ENCODE measurements at places on chromosomes 4 and X.

- no peak for DNase-seq
Measured at GRCh38 chrX:2474280-2474962, 26.4 kb downstream of the DHRSX start.

- DNase-seq, result no peak
Measured at GRCh38 chr4:165380805-165381204, 2.0 kb downstream of the CPE start.

DNA sequence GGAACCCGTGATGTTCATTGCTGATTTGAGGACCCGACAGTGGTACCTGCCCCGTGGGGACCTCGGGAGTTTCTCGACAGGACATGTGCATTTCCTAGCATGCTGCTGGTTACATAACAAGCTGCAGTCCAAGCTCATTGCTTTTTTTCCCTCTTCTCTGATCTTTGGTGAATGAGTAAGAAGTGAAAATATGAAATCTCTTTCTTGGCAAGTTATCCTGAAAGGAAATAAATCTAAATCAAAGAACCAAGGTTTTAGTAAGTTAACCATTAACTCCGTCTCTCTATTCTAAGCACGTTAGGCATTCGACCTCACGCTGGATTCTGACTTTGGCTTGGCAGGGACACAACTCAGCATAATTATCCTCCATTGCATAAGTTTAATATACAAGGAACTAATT lies 86.6 kb downstream of the STK32B start:
- DNase-seq, result no peak

- DNase-seq, result no peak
Measured at GRCh38 chrX:70049406-70049805, 332 bp downstream of the AWAT2 start.

DNA sequence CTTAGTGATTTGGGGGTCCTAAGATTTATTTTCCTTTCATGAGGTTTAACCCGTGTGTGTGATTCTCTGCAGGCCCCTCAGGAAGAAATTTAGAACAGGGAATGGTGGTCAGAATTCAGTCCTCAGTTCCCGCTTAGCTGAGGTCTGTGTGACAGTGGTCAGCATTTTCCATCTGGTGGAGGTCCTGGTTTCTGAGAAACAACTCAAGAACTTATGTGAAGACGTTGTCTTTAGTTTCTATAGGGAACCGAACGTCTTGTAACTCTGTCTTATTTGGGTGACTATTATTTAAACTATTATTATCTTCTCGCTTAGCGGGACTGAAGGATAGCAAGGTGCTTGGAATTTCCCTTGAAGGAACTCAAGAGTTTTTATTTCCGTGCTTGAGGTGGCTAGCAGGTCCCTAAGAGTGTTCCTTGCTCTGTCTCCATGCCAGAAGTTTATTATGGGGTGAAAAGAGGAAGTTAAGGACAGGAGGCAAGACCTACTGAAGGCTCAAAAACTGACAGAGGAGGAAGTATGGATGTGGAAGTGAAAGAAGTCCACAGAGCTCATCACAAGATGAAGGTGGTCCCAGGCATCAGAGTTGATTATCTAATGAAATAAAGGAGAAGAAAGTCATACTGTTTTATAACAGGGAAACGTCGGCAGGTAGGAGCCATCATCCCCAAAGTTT lies 9.4 kb downstream of the MGST2 start:
- DNase-seq, result no peak

- no peak for DNase-seq
Measured at GRCh38 chr4:40789771-40790170, 40.0 kb downstream of the NSUN7 start.

GRCh38 chrX:118855681-118856310 lies 32.2 kb downstream of the ZCCHC12 start:
- no peak for DNase-seq

- DNase-seq, result no peak
Measured at GRCh38 chr4:11602606-11603340, 174.1 kb upstream of the HS3ST1 start.

GRCh38 chrX:121598356-121598755 lies 550.9 kb downstream of the GLUD2 start:
- no peak for DNase-seq

- DNase-seq, result no peak
Measured at GRCh38 chrX:6071731-6072130, 156.9 kb downstream of the NLGN4X start.

- no peak for DNase-seq
Measured at GRCh38 chr4:150253965-150254630, 175.9 kb downstream of the DCLK2 start.

GRCh38 chr4:149914119-149915115 lies 98.8 kb upstream of the IQCM start:
- DNase-seq, result no peak

DNA sequence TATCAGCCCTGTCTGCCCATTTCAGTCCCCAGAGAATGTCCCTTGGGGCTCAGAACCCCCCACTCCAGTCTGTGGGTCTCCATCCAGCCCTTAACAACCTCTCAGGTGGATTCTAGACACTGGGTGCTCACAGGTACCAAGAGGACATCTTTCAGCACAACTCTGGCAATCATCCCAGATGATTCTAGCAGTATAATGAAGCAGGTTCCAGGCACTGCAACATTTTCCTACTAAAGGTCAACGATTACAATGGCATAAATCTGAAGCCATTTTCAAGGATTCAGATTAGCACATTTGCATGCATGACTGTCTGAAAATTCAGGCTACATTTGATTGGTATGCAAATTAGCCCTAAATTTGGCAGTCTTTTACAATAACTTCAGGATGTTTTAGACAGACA lies 10.0 kb downstream of the SLC2A9 start:
- no peak for DNase-seq

DNA sequence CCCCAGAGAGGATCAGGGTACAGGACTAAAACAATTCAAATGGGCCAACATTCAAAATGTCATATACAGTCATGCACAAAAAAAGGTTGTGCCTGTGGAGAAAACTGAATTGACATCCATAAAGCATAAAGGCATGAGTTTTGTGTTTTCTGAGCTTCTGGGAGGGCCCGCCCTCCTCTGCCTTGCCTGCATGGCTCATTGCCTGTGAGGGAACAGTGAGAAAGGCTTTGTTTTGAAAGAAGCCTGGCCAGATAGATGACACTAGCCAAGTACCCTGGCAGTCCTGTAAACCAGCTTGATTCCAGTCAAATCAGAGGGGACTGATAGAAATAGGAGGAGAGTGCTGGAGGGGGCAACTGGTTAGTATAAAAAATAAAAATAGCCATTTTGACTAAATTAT lies 194.3 kb downstream of the KIT start:
- DNase-seq, result no peak

DNA sequence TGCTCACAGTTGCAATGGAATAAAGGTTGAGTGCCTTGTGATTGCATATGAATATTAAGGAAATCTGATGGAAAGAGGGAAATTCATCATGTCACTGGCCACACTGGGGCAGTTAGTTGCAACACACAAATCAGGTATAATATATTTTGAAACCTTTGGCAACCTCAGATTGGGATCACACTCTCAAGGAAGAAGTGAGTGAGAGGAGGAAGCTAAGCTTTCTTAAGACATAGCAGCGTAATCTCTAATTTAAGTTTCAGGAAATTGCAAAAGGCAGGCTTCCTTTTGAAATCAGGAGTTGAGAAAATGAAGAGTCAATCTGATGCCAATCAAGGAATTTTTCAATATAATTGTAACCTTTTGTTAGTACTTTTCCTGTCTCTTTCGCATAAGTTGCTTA lies 12.3 kb upstream of the CLTRN start:
- no peak for DNase-seq

All from CD4-positive, alpha-beta T cell treated with Interleukin-17A for 4 hours (primary cell).